ENCODE measurements at places on chromosomes 12 and 14. TPM values are rescaled to one million over a fixed set of nuclear protein-coding genes. Genes with fewer than 3 reads are reported as not detected.
A peak's percentile ranks its signal among the peaks of the same experiment; 100 is the strongest.

DNA sequence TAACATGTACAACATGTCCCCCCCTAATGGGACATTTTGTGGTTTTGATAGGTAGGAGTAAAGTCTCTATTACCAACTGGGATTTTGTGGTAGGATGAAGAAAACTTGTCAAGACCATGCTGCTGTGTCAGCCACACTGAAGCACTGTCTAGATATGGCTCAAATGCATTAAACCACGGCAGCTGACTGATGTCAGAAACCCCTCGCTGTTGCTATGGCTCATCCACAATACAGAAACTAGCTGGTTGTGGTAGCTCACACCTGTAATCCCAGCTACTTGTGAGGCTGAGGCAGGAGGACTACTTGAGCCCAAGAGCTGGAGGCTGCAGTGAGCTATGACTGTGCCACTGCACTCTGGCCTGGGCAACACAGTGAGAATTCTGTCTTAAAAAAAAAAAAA, 40.1 kb downstream of the PAPLN start:
- DNase-seq: no peak

- no peak for DNase-seq
These were observed 12.6 kb downstream of the BTBD6 start for GRCh38 chr14:105260959-105261358.

DNA sequence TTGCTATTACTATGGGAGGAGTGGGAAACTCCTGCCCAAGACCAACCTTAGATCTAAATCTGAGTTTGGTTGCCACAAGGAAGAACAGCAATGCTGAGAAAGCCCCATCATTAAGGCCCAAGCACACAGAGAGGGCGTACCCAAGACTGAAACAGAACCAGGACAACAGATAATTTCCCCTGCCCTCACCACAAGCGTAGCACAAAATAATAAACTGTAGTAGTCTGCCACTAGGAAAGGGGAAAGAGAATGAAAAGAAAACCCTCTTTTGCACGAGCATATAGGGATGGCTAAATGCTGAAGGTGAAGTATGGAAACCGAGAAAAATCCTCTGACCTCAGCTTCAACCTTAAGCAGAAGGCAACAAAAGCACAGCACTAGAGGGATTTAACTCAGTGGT, 76.5 kb upstream of the DHRS4 start:
- no peak for DNase-seq

GRCh38 chr12:79844693-79845092, 90.2 kb downstream of the PPP1R12A start:
- DNase-seq: no peak

GRCh38 chr12:68739891-68740290, 6.1 kb upstream of the SLC35E3 start:
- no peak for DNase-seq

DNA sequence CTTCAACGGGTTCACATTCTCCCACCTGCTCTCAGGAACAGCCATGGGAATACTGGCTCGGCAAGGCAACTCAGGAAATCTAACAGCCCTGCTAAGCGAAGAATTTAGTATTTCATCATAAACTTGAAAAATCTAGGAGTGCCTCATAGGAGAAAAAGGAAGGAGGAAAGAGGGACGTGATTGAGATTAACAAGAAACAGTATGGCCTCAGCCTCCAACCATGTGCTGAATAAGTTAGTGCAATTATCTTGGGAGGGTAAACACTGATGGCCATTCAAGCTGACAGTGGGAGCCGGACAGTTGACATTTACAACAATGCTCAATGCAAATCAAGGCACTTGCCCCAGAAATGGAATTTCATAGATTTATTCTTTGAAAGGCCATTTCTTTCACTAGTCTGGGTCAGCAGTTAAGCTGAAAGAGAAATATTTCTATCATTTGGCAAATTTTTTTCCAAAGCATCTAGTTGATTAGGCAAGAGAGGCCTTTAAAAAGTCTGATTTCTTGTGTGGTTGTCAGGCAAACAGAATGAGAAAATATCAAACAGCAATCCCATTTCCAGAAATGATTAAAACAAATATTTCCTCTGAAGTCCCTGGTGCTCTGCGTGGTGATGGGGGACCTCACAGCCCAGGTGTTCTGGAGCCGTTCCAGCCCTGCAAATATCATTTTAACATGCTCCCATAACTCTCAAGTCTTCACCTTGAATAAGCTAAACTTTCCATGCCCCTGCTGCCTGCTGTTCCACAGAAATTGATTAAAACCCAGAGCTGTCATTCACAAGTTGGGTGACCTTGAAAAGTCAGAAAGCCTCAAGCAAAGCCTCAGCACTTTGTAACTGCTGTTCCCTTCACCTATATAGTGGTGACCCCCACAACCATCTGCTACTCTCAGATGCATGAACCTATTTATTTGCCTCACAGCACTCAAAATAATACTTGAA, 121.6 kb downstream of the PHLDA1 start:
- no peak for DNase-seq

Gene TMEM106C
- 101 TPM for total RNA-seq

Gene KRT6B
- total RNA-seq: not detected

DNA sequence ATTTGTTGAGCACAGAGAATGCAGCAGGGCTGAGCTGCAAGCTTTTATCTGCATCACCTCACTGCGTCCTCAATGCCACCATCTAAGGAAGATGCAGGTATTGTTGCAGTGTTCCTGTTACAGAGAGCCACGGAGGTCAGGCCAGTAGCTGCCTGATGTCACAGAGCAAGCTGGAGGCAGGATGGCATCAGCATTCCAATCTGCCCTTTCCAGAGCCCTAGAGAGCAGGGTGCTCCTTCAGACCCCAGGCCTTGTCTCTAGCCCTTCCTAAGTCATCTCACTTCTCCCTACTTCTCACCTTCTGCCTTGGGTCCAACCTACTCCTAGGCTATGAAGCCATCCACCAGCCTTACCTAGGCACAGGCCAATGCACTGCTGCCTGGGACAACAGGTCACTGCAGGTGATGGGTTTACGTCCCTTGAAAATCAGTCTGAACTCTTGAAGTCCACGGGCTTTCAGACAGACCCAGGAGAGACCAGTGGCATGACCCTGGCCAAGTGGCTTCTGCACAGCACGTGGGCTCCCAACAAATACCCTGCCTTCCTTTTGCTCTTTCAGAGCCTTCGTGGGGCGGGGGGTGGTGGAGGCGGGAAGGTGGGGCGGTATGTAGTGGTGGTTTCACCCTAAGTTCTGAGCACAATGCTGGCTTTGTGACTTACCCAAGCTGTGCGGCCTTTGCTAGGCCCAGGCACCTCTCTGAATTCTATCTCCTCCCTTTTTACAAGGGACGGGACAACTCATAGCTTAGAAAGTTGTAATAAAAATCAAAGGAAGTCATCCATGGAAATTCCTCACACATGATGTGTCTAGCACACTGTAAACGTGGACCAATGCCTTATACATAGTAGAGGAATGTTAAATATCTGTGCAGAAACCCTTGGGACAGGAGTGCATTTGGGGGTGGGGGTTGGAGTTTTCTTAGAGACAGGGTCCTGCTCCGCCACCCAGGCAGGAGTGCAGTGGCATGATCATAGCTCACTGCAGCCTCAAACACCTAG, 136.0 kb downstream of the KSR2 start:
- no peak for DNase-seq

DNA sequence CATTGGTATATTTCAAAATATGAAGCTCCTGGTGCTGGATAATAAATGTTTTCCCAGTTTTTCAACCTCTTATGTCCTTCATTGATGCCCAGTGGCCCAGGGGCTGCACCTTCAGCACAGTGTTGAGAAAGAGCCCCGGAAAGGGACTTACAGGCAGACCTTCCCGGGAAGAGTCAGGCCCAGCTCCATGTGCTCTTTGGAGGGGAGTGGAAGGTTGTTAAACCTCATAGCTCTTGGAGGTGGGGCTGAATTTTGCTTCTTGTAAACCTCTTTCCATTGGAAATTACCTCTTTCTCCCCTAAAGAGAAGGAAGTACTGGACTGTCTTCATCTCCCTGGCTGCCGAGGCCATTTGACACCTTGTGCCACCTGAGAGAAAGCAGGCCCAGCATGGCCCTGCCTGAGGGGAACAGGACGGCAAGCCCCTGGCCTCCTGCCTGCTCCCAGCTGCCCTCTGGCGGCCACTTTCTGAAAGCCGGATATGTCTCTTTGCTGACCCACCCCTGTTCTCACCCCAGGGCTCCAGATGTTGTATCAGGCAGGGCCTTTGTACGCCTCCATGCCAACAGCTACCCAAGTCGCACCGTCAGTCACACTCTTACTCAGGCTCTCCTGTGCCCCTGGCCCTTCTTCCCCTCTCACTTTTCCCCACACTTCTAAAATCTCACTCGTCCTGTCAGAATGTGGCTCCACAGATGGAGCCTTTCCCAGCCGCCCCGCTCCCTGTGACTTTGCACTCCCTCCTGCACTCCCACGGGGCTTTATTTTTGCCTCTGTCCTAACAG, 43.0 kb downstream of the EVL start:
- peak; percentile 76 for DNase-seq

Gene SPX
- 0.29 TPM for total RNA-seq

- no peak for DNase-seq
These were observed 34.5 kb downstream of the ELK3 start for GRCh38 chr12:96228566-96229248.

GRCh38 chr12:130224613-130225012, 62.3 kb downstream of the FZD10 start:
- DNase-seq: no peak

- peak; percentile 15 for DNase-seq
These were observed 1.2 kb upstream of the OAS1 start for GRCh38 chr12:112905451-112906089.

Gene PA2G4
- total RNA-seq: 64.9 TPM

Gene C14orf119
- total RNA-seq: 46.1 TPM

- no peak for DNase-seq
These were observed 368.1 kb downstream of the PDZRN4 start for GRCh38 chr12:41556176-41556575.

- DNase-seq: no peak
These were observed 28.5 kb downstream of the TUBA1A start for GRCh38 chr12:49160399-49160798.

Data from mucosa of gallbladder (tissue), 1 donor.